ENCODE measurements at places on chromosomes 3 and 15.
A peak's percentile ranks its signal among the peaks of the same experiment; 100 is the strongest.

- DNase-seq, result no peak
Observed at GRCh38 chr15:54884312-54884711, 312.4 kb downstream of the RSL24D1 start.

DNA sequence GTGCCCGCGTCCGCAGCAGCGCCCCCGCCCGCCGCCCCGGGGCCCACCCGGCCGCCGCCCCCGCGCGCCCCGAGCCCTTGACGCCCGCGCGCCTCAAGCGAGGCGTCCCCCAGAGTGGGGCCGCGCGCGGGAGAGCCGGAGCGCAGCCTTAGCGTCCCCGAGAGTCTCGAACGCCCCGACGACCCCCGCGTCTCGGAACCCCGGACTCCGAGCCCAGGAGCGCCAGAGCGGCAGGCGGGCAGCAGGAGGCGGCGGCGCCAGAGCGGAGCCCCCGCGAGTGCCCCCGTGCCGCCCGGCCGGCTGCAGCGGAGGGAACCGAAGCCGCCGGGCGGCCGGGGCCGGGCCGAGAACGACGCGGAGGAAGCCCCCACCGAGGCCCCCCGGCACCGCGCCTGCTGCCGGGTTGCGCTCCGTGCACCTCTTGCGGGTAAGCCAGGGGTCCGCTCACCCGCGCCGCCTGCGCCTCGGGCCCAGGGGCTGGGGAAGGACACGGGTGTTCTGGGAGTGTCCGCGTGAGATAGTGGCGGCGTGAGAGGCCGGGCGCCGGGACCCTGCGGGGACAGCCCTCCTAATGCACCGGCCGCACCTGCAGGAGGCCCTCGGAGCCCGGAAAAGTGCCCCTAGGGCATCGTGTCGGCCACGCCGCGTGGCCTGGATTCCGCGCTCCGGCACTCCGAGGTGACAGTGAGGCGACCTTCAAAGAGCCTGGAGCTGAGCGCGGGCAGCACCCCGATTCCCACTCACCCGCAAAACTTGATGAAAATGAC is 52.0 kb upstream of the ULK4 start:
- peak; percentile 83 for DNase-seq

DNA sequence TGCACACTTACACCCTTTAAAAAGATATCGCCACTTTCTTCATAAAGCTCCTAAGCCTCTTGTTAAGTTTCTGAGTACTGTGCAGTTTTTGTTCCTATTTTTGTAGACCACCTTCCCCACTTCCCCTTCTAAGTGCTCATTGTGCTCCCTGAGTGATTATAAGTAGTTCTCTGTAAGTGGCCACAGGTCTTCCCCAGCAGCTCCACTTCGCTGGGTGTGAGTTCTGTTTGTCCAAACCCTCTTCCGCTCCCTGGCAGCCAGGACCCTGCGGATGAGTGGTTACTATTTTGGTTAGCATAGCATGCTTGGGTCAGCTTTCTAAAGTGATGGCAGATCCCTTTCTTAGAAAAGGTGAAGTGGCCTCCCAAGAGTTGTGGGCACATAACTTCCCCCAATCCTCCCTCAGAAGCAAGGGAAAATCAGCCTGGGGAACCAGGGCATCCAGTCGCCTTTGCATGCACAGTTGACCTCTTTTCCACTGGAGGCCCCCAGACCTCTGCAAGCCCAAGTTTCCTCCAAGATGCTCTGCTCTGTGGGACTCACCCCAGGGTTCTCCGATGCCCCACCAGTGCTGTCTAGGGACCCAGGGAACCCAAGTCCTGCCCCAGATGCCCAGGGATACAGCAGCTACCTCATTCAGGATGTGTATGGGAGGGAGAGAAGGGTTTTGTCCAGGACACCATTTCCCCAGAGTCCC is 69.6 kb downstream of the ATP10A start:
- no peak for DNase-seq

- DNase-seq, result no peak
Observed at GRCh38 chr3:127886231-127886955, 28.6 kb upstream of the KBTBD12 start.

DNA sequence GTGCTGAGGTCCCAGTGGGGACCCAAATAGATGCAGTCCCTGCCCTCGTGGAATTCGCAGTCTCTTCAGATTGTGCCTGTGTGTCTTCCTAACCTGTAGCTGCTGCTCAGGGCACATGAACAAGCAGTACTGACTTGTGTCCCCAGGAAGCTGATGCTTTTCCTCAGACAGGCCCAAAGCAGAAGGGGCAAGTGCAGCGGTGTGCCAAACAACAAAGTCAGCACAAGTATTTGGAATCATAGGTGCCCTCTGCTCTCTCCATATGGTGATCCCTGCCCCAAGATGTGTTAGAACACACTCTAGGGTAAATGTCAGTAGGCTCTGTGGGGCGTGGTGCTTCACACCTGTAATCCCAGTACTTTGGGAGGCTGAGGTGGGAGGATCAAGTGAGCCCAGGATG is 21.9 kb downstream of the BHLHE40 start:
- no peak for DNase-seq

All from right kidney (tissue), 9 donors.